ENCODE measurements at places on chromosomes 5 and 9.
A peak's percentile ranks its signal among the peaks of the same experiment; 100 is the strongest.

DNA sequence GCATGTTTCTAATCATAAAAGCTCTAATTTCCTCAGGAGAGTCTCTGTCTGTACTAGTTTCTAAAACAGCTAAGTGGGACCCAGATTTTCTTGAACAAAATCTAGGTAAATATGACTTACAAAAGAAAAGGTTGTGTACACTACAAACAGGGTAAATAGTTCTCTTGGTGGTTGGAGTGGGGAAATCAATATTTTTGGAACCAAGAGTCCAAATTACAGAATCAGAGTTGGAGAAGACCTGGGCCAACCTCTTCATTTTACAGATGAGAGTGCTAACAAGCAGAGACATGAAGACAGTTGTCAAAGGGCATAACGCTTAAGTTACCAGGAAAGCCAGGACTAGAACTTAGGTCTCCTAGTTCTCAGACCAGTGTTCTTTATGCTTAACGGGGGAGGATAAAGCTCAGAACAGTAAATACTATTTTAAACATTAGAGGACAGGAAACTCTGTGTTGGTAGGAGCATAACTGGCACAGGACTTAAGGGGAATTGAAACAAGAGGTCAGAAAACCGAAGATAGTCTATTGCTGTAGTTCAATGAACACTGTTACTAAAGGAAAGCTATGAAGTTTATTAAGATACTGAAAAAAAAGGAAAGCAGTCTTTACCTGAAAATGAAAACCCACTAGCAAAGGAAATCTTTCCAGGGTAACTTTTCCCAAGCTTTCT lies 9.3 kb upstream of the GOLGA1 start:
- no peak for DNase-seq

- no peak for DNase-seq
These were observed 148.4 kb downstream of the NFIB start for GRCh38 chr9:14165376-14166035.

DNA sequence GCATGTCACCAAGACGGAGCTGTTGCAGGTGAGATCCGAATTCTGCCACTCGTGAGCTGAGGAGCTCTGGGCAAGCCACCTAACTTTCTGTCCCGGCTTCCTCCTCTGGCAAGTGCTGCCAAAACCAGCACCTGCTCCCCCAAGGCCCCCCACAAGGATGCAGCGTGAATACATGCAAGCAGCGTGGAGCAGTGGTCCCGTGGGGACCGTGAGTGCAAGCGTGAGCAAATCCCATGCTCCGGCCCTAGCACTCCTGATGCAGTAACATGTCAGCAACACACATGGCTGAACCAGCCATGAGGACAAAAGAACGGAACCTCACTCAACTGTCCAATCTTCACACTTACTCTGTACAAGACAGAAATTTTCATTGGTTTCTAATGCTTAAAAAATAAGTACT lies 31.0 kb downstream of the NSUN2 start:
- DNase-seq, result no peak

- DNase-seq, result no peak
These were observed 183.7 kb downstream of the CCDC171 start for GRCh38 chr9:15736569-15736968.

DNA sequence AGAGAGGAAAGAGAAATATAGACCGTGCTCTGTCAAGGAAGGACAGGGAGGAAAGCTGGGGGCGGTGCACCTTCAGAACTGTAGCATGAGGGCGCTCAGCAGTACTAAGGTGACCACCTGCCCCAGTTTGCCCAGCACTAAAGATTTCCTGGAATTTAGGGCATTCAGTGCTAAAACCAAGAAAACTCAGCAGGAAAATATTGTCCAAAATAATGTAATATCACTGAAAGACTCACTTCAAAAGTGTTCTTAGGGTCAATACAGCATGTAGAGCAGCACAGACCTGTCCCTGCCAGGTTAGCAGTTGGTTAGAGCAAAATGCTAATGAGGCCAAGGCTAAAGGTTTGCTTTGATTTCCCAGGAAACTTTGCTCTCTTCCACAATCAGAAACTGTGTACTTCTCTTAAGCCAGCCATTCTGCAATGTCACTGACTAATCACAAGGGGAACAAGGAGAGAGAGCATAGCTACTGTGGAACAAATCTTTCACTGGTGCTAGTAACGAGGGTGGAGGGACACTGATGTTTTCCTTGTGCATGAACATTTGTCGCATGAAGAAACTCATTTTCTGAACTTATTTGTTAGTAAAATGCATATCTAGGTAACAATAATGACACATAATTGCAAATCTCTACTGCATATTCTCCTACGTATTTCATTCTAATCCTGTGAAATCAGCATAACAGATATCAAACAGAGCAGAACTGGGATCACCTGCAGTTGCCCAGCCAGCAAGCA lies 53.0 kb upstream of the GRAMD2B start:
- DNase-seq, result no peak

DNA sequence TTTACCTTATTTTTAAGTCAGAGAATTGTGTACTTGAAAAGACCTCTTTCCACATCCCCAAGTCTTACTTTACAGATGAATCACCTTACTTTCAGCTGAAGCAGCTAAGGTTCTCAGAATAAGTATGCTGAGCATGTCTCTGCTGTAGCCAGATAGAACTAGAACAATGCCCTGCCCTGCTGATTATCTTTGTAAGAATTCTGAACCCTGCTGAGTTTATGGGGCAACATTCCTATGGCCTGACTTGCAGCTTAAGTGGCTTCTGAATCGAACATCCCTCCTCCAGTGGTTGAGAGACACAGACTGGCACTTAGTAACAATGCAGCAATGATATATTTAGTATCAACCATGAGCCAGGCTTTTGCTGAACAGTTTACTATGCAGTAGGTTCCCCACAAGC lies 592.0 kb upstream of the WWC1 start:
- no peak for DNase-seq

DNA sequence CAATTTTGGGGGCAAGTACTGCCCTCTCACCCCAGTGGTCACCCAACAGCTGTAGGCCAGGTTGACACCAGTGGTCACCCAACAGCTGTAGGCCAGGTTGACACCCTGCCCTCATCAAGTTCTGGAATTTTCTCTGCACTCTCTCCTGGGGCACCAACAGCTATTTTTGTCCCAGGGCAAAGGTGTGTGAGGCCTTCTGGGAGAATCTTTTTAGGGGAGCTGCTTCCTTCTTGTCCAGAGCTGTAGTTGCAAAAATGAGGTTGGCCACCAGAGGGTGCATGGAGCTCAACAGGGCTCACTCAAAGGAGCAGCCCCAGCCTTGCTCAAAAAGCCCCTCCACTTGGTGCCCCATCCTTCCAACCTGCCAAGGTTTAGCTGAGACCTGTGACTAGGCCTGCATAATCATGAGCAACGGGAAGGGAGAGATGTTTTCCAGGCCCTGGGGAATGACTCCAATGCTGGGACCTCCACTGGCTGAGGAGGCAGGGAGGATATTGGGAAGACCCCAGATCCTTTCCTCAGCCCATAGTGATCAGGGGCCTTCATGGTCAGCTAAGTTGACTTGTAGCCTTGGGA lies 10.6 kb upstream of the P4HA2 start:
- peak; percentile 60 for DNase-seq

GRCh38 chr5:143445776-143446175 lies 42.3 kb upstream of the NR3C1 start:
- no peak for DNase-seq

- DNase-seq, result peak; percentile 19
These were observed 21.6 kb downstream of the SH3GLB2 start for GRCh38 chr9:129006328-129007034.

DNA sequence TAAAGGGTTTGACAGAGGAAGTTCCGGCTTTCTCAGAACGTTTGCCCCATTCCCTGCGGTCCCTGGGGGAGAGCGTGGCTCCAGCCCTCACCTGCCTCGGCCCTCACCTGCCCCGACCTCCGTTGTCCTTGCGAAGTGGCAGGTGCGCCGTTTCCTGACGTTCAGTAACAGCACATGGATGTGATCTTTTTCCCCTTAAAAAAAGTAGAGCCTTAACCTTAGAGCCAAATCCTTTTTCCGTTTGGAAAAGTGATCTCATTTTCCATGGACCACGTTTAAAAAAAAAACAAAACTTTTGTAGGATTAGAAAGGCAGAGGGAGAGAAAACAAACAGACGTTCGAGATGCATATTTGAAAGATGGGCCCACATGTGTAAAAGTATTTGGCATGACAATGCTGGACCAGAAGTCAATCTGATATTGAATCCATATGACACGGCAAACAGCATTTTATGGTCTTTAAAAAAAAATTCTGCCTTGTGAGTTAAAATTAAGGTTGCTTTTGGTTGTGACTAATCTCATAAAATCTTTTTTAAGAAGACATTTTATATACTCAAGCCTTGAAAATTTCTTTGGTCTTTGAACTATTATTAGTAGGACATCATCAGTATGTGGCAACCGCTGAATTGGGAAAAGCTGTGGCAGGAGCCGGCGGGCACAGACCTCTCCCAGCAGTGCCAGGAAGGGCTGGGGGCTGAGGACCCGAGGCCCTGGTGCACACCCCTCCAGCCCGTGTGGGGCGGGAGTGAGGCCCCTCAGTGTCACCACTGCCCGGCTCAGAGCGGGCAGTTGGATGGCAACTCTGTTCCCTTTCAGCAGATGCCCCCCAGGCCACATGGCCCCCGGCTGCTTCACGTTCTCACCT lies 42.5 kb upstream of the EXOC3 start:
- DNase-seq, result no peak

DNA sequence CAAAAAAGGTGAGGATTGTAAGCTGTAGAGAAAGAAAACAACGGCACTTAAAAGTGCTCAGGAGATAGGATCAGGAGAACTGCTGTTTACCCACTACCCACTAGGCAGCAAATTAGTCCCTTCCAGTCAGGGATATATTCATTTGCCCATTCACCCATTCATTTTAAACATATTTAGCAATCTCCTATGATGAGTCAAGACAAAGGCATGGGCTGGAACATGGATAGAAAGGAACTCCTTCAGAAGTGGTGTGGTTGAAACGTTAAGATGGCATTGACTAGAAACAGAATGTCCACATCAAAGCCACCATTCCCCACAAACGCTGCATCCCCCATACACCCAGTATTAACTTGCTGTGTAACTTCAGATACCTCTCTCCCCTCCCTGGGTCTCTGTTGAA lies 225.7 kb downstream of the ASTN2 start:
- DNase-seq, result no peak

DNA sequence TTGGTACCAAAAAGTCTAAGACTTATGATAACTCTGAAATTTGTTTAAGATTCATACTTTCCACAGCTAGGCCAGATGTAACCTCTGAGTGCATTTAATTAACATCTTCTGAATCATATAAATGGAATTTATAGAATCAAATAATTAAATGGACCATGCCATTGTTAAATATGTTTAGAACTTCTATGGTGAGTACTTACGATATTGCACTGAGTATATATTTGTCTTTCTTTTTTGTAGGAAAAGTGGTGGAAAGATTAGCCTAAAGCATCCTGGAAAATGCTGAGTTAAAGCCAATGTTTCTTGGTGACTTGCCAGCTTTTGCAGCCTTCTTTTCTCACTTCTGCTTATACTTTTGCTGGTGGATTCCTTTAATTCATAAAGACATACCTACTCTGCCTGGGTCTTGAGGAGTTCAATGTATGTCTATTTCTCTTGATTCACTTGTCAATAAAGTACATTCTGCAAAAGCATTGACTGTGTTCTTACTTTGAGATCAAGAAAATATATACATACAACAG lies 11.9 kb downstream of the SPINK6 start:
- DNase-seq, result no peak

- no peak for DNase-seq
These were observed 21.6 kb downstream of the PAEP start for GRCh38 chr9:135582966-135583687.

DNA sequence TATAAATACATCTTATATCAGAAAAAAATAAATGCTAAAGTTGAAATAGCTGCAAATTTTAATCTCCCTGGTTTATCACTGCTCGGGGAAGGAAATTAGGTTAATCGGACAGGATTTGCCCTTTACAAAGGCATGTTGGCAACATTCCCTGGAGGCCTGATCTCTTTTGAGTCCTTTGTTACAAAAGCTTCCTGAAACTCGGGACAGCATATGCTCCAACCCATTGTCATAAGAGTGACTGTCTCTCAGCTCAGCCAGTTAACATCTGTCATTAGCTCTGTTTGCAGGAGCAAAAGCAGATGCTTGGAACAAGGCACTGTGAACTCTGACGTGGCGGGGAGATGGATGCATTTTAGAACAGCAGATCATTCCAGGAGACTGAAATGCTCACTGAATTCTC lies 80.6 kb downstream of the MYO10 start:
- DNase-seq, result no peak

DNA sequence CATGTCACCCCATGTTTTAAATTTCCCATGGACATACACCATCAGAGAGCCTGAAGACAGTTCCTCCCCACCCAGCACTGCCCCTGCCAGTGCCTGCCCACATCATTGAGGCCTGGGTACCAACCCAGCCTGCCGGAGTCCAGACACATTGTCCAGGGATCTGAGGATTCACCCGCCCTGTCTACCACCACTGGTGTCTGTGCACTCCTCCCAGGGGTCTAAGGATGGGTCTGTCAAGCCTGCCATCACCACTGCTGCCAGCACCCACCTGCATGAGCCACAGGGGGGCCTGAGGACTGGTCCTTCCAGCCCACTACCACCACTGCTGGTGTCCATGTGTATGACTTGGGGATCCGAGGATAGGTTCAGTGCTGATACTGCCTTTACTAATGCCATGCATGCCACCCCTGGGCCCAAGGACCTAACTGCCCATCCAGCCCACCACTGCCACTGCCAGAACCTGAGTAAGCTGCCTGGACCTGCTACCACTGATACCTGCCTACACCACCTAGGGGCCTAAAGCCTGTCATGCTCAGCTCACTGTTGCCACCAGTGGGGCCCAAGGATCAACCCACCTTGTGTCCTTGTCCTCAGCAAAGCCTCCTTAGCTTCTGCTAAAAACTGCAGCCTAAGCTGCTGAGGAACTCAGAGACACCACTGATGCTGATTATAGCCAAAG lies 137.8 kb downstream of the GIN1 start:
- DNase-seq, result no peak

- no peak for DNase-seq
These were observed 221.6 kb upstream of the DAP start for GRCh38 chr5:10982626-10983025.

GRCh38 chr9:120475341-120475740 lies 104.6 kb downstream of the CDK5RAP2 start:
- no peak for DNase-seq

GRCh38 chr5:176644878-176645670 lies 2.2 kb upstream of the TSPAN17 start:
- DNase-seq, result no peak

- no peak for DNase-seq
These were observed 13.7 kb upstream of the TLX3 start for GRCh38 chr5:171295299-171295698.

DNA sequence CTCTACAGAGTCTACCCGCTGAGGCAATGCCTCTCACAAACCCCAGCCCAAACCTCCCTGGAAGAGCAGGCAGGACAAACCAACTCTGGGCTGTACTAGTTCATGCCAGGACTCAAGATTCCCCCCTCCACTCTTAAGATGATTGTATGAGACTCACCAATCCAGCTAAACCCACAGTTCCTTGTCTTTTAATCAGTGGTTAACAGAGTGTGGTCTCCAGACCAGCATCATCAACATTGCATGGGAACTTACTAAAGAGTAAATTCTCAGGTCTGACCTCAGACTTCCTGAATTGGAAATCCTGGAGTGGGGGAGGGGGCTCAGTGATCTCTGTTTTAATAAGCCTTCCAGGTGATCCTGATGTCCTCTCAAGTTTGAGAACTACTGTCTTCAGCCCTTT lies 240.9 kb downstream of the GAS1 start:
- no peak for DNase-seq

All from stimulated activated CD4-positive, alpha-beta T cell treated with anti-CD3 and anti-CD28 coated beads, Interleukin-15, amount 100 ng/mL, for 1 hour (primary cell).